ENCODE measurements at places on chromosomes 16 and 17.

GRCh38 chr17:10266296-10266876 lies 68.0 kb upstream of the GAS7 start:
- no peak for DNase-seq

GRCh38 chr17:74923538-74924249 lies 379 bp upstream of the OTOP2 start:
- peak; percentile 16 for DNase-seq

DNA sequence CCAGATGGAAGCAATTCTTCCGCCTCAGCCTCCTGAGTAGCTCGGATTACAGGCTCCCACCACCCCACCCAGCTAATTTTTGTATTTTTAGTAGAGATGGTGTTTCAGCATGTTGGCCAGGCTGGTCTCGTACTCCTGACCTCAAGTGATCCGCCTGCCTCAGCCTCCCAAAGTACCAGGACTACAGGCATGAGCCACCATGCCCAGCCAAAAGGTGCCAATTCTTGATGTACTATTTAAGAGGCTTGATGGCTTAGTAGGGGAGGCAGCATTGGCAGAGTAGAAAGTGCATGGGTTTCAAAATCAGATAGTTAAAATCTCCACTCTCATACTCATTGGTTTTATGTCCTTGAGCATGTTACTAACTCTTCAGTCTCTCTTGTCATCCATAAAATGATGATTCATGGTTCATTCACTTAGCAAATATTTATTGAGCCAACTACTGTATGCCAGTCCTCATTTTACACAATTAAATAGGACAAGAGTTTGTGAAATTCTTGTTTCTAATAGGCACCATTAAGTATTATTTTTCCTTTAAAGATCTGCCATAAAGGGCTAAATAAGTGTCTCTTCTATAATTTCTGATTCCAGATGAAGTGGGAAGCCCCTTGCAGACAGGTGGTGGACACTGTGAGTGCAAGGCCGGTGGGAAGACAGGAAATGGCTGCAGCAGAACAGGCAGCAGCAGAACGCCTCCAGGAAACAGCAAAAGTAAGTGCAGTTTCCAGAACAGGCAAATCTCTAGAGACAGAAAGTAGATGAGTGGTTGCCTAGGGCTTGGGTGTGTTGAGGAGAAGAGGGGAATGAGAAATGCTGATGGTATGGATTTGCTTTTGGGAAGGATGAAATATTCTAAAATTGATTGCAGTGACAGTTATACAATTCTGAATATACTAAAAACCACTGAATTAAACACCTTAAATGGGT lies 8.2 kb upstream of the RPL27 start:
- DNase-seq, result no peak

- no peak for DNase-seq
Measured at GRCh38 chr17:17232303-17232621, 4.7 kb downstream of the FLCN start.

GRCh38 chr16:8675183-8676159 lies 1.1 kb downstream of the ABAT start:
- DNase-seq, result peak; percentile 49

DNA sequence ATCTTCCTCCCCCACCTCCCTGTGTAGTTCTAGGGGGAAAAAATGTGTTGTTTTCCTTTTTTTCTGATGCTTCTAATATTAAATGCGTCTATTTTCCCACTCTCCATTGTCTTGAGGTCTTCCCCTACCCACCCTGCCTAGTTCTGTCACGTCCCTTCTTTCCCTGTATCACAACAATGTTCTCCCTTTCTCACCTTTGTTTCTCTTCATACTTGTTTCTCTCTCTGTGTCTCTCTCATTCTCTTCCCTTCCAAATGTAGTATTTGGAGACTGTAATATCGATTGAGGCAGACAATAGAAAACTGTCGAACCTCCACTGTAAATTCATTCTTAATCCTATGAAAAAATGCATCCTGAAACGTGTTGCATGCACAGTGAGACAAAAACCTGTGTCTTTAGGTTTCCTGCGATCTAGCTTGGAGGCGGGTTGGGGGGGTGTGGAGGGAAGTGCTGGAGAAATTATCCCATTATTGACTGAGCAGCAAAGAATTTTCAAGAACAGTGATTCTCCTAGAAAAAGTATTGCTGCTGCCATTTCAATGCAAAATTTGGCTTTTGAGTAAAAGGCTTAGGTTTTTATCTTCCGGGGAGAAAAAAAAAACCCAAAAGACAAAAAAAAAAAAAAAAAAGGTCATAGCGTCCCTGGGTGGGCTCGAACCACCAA lies 1.3 kb upstream of the PSMB3 start:
- no peak for DNase-seq

DNA sequence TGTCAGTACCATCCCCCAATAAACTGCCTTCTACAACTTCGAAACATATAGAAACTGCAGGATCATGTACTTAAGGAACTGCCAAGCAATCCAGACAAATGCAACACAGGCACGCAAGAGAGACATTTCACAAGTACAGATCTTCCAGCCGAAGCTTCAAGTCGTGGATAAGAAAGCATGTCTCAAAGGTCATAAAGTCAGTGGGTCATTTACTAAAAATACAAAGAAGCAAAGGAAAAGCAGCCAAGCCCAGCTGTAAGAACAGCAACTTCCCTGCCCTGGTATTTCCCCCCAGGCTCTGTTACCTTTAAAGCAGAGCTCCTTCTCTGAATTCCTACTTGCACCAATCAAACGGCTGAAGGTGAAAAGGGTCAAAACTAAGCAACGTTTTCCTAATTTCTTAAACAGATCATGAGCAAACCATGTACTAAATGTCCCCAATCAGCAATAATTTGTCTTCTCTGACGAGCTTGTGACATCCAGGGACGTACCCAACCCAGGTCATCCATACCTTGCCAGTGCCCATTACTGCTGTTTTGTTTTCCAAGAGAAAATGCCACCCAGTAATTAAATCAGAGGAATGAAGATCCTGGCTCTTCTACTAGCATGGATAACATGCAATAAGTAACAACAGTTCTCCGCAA lies 1.7 kb downstream of the AKTIP start:
- DNase-seq, result no peak
